Foreskin keratinocyte (primary cell): ENCODE measurements at places on chromosomes 4 and X.
A peak's percentile ranks its signal among the peaks of the same experiment; 100 is the strongest.

DNA sequence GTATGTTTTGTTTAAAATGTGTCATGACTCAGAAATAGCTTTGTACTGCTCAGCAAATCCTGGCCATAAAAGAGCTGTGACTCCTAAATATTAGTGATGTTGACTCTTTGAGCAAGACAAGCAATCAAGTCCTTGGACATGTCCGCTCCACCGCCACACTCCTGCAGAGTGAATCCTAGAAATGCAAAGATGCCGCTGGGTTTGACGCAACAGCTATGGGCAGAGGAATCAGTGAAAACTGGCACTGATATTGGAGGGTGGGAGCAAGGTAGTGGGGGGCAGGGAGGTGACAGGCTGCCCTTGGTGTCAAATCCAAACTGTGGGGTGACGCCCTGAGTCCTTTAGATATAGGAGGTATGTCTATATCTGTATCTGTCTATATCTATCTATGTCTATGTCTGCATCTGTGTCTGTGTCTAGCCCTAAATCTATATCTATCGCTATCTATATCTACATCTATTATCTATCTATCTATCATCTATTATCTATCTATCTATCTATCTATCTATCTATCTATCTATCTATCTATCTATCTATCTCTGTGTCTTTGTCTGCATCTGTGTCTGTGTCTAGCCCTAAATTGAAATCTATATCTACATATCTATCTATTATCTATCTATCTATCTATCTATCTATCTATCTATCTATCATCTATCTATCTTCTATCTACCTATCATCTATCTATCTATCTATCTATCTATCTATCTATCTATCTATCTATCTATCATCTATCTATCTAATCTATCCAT is 129.7 kb downstream of the CPE start:
- DNase-seq, result no peak

DNA sequence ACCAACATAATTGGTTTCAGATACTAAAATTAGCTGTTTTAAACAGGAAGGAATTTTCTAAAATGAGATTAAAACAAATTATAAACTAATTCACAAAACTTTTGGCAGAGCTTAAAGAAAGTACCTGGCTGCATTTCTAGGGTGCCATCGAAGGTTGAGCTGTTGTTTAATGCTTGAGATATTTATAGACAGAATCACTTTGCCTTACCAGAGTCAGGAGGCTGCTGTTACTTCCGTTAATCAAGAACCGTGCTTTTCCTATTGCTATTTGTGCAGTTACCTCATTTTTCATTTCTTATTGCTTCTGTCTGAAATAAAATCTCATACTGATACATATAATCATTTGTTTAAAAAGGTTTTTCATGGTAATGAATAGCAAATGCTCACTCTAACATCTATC is 242.9 kb downstream of the TECRL start:
- no peak for DNase-seq

GRCh38 chr4:39741401-39741800 is 43.5 kb downstream of the UBE2K start:
- DNase-seq, result no peak

GRCh38 chr4:72975488-72975784 is 94.1 kb downstream of the COX18 start:
- DNase-seq, result no peak

GRCh38 chr4:122783301-122784215 is 43.1 kb upstream of the FGF2 start:
- DNase-seq, result peak; percentile 91

DNA sequence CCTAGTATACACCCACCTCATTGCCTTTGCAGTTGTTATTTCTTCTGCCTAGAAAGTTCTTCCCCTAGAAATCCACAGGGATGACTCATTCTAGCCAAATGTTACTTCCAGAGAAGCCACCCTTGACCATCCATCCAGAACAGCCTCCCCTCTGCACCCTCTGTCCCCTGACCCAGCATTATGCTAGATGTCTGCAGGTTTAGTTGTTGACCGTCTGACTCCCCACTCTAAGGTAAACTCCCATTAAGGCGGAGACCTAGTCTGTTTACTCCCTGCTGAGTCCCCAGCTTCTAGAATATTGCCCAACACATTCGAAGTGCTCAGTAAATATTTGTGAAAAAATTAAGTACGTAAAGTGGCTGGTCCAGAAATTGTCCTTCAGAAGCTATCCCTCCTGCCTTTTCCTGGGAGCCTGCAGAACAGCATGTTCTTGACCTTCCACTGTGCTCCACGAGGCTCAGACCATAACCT is 11.0 kb downstream of the SRD5A3 start:
- no peak for DNase-seq

DNA sequence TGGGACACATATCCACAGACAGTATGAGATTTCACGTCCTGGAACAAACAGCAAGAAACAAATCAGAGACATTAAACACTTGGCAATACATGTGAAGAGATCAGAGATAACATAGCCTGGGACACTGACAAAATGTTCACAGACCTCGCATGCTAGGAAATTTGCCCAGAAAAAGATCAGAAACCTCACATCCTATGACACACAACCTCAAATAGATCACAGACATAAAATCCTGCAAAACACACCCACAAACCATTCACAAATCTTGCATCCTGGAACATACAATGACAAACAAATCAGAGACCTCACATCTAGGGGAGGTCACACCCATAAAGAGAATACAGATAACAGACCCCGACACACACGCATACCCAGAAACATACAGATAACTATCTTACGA is 18.0 kb downstream of the SUV39H1 start:
- no peak for DNase-seq

DNA sequence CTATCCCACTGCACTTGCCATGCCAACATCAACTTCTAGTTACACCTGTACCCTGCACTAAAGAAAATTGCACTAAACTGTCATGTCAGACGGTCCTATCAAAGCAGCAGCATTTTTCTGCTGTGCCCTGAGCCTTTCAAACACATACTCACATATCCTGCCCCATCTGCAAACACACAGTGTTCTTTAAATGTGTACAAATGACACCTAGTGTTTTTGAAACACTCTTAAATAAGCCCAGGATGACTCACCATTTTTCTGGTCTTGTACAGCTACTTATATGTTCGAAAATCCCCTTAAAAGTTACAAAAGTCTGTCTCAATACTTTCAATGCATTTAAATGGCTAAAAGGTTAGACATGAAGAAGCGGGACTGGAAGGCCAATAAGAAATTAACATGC is 346.7 kb upstream of the PPARGC1A start:
- no peak for DNase-seq

- no peak for DNase-seq
These were observed 40.1 kb upstream of the MSANTD1 start for GRCh38 chr4:3208826-3209225.

- DNase-seq, result no peak
These were observed 126.7 kb downstream of the RBM47 start for GRCh38 chr4:40502934-40503333.

DNA sequence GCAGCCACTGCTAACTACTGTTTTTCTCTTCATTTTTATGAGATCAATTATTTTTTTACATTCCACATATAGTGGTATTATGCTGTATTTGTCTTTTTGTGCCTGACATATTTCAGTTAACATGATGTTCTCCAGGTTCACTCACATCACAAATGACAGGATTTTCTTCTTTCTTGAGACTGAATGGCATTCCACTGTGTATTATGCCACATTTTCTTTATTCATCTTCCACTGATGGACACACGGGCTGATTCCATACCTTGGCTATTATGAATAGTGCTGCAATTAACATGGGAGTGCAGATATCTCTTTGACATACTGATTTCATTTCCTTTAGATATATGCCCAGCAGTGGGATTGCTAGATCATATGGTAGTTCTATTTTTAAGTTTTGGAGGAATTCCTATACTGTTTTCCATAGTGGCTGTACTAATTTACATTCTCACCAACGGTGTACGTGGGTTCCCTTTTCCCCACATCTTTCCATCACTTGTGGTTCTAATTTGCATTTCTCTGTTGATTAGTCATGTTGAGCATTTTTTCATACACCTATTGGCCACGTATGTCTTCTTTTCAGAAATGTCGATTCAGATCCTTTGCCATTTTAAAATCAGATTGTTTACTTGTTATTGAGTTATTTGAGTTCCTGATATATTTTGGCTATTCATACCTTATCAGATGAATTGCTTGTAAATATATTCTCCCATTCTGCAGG is 14.9 kb upstream of the ZCCHC4 start:
- DNase-seq, result no peak

DNA sequence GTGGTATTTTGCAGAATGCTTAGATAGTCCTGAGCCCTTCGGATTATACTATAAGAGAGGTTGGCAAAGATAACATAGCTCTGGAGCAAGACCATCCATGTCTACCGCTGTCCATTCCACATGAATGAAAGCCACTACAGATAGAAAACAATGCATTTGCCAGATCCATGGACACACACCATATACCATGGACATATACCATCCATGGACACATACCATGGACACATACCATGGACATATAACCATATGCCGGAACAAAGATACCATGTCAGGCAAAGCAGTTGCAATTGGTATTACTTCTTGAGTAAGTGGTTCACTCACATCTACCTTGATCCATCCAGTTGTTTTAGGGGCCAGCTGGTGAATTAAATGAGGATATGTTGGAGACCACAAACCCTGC is 53.2 kb upstream of the ATP6AP2 start:
- no peak for DNase-seq

DNA sequence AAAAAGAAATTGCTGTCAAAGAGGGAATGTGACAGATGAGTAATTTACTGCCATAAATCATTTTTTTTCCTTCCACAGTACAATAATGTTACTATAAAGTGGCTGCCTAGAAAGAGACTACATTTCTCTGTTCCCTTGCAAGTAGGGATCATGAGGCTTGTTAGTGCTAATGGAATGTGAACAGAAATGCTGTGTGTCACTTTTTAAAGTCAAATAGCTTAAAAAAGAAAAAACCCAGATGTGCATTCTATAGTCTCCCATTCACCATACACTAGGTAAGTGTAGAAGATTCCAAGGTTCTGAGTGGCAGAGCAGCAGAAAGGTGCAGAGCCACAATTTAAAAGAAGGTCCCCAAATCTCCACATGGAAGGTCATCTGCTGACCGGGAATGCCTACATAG is 328.4 kb downstream of the CAMK2D start:
- no peak for DNase-seq

DNA sequence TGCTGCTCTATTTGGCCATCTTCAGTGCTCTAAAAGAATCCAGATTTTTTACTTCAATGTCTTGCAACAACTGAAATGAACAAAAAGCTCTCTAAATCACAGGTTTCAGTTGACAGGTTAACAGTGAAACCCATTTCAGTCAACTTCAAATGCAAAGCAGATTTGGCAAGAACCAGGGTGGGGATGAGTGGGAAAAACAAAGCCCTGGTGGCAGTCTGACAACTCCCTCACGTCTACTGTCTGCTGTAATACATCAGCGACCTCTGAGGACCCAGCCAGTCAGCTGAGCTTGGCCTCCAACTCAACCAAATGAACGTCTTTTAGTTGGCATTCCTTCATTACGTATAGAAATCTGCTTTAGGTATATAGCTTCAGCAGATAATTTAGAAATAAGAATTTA is 95.8 kb downstream of the COL25A1 start:
- no peak for DNase-seq

- no peak for DNase-seq
These were observed 29.0 kb upstream of the TMEM154 start for GRCh38 chr4:152708796-152709195.

DNA sequence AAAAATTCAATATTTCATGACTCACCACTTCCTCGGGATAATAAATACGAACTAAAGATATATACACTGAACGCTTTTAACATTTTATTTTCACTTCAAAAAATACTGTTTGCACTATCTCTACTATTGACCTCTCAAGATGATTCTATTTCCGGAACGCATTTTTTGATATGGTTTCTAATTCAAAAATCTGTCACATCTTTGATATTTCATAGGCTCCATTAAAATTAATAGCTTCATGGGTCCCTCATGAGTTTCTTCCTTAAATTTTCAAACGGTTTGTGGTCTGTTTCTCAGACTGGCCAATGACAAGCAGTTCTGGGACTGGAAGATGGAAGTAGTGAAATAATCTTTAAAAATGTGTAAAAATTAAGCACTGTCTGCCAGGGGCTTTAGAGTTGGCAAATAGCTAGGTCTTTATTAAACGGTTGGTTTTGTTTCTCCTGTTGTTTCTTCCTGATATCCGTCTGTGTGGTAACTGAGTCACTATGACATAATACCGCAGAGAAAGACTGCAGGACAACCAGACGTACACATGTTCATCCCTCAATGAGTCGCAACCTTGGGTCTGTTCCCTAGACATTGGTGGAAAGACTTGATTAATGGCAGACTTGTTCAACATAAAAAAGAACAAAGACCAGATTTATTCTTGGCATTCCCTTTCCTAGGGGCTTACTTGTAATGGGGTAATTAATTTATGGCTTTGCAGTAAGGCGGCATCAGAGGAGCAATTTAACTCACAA is 133.8 kb downstream of the PALLD start:
- DNase-seq, result peak; percentile 81

GRCh38 chrX:139920316-139920715 is 12.5 kb downstream of the ATP11C start:
- DNase-seq, result no peak
